ENCODE measurements at places on chromosomes 5 and 9. TPM values are rescaled to one million over a fixed set of nuclear protein-coding genes. Genes with fewer than 3 reads are reported as not detected.

The SREK1IP1 gene
- 9.1 TPM for total RNA-seq

GRCh38 chr5:37492778-37493555, 113.8 kb downstream of the WDR70 start:
- no peak for DNase-seq

- DNase-seq = peak; percentile 12
Observed at GRCh38 chr9:97528529-97529230, 27.2 kb downstream of the TMOD1 start.

- no peak for DNase-seq
Observed at GRCh38 chr5:151283120-151283825, 20.3 kb downstream of the SLC36A3 start.

DNA sequence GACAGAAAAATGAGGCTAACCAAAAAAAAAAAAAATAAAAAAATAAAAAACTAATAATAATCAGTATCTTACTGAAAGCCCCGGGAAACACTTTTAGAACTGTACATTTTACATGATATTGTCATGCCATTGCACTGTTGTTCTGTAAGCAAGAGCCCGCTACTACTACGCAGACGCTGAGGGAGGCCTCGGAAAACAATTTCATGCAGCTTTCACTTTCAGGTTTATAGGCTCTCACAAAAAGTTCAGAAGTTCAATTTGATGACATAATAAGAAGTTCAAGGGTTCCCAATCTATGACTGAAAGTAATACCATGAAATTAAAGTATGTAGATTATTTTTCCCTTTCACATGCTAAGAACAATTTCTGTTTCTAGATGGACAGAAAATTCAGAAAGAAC, 318.3 kb upstream of the ITGA1 start:
- no peak for DNase-seq

The COL27A1 gene
- 1.2 TPM for total RNA-seq

- no peak for DNase-seq
Observed at GRCh38 chr5:136984772-136985446, 514.2 kb downstream of the SPOCK1 start.

GRCh38 chr9:90032296-90033027, 427.6 kb downstream of the GADD45G start:
- no peak for DNase-seq

DNA sequence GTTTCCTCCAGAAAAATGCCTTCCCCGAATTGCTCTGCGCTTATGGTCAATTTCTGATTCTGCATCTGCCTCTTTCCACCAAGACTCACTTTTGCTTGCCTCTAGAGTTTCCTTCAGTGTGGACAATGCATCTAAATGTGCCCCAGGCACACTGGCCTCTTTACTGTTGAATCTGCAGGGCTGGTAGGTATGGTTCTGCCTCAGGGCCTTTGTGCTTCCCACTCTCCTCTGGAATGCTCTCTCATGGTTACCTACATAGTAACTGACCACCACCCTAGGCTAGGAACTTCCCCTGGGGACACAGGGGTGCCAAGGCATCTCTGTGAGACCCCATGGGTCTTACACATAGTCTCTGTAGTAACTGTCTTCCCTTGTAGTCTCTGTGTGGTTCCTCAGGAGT, 1258.6 kb downstream of the CDH12 start:
- no peak for DNase-seq

The TSLP gene
- 3.3 TPM for total RNA-seq

DNA sequence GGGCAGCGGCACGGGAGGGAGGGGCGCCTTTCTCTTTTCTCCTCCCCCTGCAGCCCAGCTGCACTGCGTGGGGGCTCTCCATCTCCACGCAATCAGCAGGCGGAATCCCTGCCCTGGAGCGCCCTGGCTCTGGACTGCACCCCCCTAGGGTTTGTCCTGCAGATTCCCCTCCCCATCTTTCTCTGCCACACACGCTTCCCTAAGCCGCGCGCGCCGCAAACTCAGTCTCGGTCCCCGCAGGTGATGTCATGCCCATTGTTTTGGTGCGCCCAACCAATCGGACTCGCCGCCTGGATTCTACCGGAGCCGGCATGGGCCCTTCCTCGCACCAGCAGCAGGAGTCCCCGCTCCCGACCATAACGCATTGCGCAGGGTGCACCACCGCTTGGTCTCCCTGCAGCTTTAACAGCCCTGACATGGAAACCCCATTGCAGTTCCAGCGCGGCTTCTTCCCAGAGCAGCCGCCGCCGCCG, at the start of gene KCNN2:
Gene KCNN2, plus strand, starts transcription at position 347 of the 473 bp plus-strand sequence. Its CDS starts 70 bp downstream, at position 417.
- DNase-seq = peak; percentile 19

DNA sequence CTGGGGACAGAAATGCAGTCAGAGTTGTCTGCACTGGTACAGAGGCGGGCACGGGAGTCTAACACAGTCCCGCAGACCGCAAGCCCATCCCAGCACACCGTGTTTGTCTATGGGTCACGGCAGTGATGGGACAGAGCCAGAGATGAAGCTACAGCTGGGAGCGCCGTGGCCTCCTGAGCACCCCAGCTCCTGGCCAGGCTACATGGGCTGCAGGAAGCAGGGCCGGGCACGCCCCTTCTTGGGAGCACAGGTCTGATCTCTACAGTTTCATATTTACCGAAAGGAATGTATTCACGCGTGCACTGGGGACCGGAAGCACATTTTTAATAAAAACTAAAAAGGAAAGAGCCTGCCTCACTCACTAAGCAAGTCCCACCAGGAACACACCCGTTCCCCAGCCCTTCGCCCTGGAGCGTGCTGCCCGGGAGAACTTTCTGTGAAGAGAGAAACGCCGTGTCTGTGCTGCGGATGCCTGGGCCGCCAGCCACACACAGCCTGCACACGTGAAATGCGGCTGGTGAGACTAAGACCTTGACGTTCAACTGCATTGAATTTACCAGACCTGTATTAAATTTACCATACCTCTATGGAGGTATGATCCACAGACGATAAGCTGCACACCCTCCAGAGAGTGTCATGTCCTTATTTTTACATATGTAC, 81.1 kb downstream of the VAV2 start:
- DNase-seq = no peak

The ZDHHC11 gene
- 8.9 TPM for total RNA-seq

DNA sequence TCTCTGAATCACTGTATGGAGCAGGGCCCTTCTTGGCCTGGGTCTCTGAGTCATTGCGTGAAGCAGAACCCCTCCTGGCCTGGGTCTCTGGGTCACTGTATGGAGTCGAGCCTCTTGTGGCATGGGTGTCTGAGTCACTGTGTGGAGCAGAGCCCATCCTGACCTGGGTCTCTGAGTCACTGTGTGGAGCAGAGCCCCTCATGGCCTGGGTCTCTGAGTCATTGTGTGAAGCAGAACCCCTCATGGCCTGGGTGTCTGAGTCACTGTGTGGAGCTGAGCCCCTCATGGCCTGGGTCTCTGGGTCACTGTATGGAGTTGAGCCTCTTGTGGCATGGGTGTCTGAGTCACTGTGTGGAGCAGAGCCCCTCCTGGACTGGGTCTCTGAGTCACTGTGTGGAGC, 94.0 kb upstream of the RAPGEF1 start:
- DNase-seq = no peak

- no peak for DNase-seq
Observed at GRCh38 chr5:112018846-112019245, 261.9 kb upstream of the NREP start.

The ZNF484 gene
- total RNA-seq = 16.6 TPM

The C5orf52 gene
- total RNA-seq = not detected

DNA sequence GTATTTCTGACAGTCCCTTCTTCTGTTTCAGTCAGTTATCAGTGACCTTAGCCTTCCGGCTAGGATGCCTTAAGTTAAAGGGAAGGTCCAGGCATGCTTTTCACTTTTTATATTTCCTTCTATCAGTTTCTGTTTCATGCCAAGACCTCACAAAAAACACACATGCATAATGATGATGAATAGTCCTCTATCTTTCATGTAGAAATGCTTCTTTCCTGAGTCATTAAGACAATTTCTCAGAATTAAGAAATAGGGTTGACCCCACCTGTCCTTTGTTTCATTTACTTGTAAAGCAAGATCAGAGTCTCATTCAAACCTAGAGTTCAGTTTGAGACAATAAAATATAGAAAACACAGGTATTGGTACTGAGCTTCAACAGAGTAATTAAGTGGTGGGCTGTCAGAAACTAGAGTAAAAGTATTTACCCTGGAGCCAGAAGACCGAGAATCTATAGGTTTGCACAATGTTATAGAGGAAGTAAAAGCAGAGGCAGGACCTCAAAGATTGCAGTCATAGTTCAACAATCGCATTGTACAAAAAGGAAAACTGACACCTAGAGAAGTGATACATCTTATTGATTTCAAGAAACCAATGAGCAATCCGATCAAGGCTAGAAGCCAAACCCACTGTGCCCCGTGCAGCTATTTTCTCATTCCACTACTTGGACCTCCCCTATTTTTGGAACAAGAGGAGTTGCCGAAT, 118.7 kb upstream of the PUM3 start:
- no peak for DNase-seq

DNA sequence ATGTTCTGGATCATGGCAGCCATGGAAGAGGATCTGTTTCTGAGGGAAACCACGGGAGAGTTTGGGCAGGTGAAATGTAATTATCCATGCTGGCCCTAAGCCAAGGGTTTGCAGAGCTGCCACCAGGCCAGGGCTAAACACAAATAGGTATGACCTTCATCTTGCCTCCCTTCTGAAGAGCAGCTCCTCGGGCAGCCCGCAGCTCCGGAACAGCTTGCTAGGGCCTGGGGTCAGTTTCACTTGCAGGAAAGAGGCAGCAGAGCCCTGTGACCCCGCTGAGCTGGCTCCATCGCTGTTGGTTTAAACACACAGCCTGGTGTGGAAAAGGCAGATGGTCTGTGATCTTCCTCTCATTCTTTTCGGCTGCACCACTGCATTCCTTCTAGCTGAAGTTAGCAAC, 141.4 kb downstream of the TMEM38B start:
- no peak for DNase-seq

DNA sequence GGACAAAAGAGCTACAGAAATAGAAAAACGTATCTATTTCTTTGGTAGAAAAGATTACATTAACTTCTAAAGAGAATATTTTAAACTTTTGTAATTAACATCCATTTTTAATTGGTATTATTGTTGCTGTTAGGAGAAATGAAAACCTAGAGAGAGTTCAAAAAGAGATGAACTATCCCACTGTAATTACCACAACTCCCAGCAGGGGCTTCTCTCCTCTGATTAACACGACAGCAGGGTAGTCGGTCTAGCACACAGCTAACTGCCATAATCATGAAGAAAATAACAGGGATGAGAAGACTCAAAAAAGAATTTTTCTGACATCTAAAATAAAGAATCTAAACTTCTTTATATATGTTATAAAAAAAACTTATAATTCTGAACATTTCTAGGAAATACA, 86.2 kb upstream of the CDH9 start:
- peak; percentile 47 for DNase-seq

The SOHLH1 gene
- total RNA-seq = not detected

DNA sequence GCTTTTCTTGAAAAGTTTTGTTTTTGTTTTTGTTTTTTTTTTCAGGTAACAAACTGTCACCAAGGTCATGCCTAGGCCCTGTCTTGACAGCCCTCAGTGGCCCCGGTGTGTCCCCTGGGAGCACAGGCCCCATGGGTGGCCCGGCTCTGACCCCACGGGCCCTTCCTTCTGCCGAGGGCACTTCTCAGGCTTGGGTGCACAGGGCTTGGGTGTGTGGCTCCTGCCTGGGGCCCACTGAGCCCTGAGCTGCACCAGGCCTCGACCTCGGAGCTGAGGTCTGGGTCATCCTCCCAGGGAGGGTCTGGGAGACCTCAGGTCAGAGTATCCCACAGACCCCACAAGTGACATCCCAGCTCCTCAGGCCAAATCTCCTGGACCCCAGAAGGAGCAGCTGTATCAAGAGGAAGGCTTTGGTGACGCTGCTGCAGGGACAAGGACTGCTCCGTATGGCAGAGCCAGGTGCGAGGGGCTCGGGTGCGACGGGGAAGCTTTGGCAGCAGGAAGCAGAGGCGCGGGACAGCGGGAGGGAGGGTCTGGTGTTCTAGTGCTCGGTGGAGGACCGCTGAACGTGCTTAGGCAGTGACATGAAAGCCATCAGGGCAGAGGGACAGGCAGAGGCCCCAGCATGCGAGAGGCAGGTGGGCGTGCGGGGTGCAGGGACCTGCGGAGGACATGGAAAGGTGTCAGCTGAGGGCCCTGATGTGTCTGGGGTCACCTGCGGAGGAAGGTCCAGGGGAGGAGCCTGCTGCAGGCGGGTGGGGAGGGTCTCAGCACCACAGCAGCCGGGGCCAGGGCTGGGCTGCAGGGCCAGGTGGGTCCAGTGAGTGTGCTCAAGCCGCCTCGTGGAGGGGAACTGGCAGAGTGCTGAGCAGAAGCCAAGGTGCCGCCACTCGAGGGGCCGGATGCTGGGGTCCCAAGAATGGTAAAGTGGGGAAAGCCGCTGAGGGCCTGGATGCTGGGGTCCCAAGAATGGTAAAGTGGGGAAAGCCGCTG, 18.4 kb upstream of the SLC9A3 start:
- DNase-seq = no peak

GRCh38 chr5:111984044-111984443, 227.1 kb upstream of the NREP start:
- peak; percentile 7 for DNase-seq

The IFNA7 gene
- not detected for total RNA-seq

DNA sequence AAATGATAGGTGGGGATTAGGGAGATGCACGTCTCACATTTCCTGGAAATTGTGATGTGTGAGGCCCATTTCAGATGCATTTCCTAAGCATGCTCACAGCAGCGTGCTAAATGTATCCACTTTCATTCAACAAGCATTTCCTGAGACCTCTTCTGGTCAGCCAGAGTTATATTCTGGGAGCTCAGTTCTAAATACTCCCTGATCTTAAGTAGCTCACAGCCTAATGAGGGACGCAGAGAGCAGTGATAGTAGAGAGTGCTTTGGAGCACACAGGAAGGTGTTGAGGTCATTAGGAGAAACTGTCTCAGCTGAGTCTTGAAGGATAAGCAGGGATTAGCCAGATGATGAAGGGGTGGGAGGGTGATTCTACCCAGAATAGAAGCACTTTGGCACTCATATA, 46.2 kb upstream of the FSD1L start:
- DNase-seq = no peak

The THBS4 gene
- total RNA-seq = 0.17 TPM

The PLAA gene
- total RNA-seq = 22.3 TPM

- DNase-seq = no peak
Observed at GRCh38 chr5:1880377-1881025, 2.2 kb downstream of the IRX4 start.

- no peak for DNase-seq
Observed at GRCh38 chr5:125558016-125558415, 811.6 kb upstream of the ZNF608 start.

DNA sequence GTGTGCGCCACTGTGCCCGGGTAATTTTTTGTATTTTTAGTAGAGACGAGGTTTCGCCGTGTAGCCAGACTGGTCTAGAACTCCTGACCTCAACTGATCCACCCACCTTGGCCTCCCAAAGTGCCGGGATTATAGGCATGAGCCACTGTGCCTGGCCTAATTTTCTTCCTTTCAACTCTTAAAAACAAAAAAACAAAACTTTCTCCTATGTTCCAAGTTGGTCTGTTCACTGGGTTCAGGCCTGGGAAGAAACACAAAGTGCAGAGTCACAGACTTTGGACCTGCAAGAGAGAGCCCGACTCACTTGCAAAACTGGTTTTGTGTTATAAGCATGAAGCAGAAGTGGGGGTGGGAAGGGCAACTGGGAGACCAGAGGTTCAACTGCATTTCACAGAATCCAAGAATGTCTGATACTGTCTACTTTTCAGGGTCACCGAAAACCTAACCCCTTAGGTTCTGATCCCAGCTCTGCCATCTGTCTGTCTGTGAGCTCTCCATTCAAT, 5.2 kb upstream of the HDHD3 start:
- DNase-seq = no peak

- DNase-seq = no peak
Observed at GRCh38 chr9:90909747-90910283, 108.2 kb downstream of the SYK start.

The ITGA1 gene
- 2.7 TPM for total RNA-seq

The PCDHGA11 gene
- total RNA-seq = 0.52 TPM

The SOX30 gene
- total RNA-seq = not detected

The MAPK9 gene
- 39.2 TPM for total RNA-seq

The CDHR2 gene
- not detected for total RNA-seq
